ENCODE measurements at places on chromosomes 12 and 14. TPM values are rescaled to one million over a fixed set of nuclear protein-coding genes. Genes with fewer than 3 reads are reported as not detected.

DNA sequence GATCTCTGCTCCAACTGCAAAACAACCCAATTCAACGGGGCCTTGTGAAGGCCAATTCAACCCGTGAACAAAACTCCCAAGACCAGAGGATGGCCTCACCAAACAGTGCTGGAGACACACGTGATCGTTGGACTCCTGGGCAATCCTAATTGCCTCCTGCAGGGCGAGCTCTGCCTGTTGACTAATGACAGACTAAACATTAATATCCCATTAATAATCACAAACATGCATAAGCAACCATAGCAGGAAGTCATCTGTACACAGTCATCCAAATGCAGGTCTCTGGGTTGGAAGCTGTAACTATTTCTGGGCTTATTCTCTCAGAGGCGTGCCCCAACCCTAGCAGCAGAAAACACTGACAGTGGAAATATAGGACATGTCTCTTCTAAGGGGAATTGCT is 21.0 kb downstream of the ANAPC5 start:
- peaks cover 32% of the 10 kb centered on the region for H3K36me3 ChIP-seq
- H3K27ac ChIP-seq = no peak overlapping the region
- no peaks in the 10 kb centered on the region for H3K27me3 ChIP-seq
- DNase-seq = no peak

Gene TTC6
- total RNA-seq = not detected

Gene EPYC
- total RNA-seq = not detected

DNA sequence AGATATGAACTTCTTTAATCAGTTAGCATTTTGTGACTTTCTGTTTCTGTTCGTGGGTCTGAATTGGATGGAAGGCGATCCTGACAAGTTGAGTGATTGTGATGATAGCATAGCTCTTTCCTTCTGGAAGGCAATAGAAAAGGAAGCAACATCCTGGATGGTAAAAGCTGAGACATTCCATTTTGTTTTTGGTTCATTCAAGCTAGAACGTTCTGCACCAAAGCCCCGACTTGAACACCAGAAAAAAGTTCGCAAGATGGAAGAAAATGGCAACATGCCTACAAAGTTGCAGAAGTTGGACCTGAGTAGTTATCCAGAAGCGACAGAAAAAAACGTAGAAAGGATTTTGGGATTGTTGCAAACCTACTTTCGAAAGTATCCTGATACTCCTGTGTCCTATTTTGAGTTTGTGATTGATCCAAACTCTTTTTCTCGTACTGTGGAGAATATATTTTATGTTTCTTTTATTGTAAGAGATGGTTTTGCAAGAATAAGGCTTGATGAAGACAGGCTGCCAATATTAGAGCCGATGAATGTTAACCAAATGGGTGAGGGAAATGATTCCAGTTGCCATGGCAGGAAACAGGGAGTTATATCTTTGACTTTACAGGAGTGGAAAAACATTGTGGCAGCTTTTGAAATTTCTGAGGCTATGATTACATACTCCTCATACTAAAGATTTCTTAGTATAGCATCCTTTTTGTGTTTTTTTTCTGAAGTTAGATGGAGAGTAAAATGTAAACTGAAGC is 896 bp downstream of the EID3 start:
- peak overlapping the region; percentile 91 for H3K4me3 ChIP-seq
- peaks cover 34% of the 10 kb centered on the region for H3K4me1 ChIP-seq
- H3K27me3 ChIP-seq = no peaks in the 10 kb centered on the region
- H3K27ac ChIP-seq = peak overlapping the region; percentile 99
- peaks cover 6% of the 10 kb centered on the region for H3K36me3 ChIP-seq

Gene FAIM2
- total RNA-seq = not detected

GRCh38 chr12:58801986-58802385 is 118.3 kb downstream of the LRIG3 start:
- H3K27ac ChIP-seq = no peak overlapping the region
- no peaks in the 10 kb centered on the region for H3K36me3 ChIP-seq
- no peak overlapping the region for H3K4me3 ChIP-seq
- no peaks in the 10 kb centered on the region for H3K27me3 ChIP-seq
- no peaks in the 10 kb centered on the region for H3K4me1 ChIP-seq

Measured in natural killer cell treated with Interleukin-12 subunit alpha and Interleukin-12 subunit beta and Interleukin-15 and Interleukin-18, amount 100 ng/mL, for 72 hours (primary cell).